T-helper 22 cell (primary cell): ENCODE measurements at places on chromosomes 2 and 18.

DNA sequence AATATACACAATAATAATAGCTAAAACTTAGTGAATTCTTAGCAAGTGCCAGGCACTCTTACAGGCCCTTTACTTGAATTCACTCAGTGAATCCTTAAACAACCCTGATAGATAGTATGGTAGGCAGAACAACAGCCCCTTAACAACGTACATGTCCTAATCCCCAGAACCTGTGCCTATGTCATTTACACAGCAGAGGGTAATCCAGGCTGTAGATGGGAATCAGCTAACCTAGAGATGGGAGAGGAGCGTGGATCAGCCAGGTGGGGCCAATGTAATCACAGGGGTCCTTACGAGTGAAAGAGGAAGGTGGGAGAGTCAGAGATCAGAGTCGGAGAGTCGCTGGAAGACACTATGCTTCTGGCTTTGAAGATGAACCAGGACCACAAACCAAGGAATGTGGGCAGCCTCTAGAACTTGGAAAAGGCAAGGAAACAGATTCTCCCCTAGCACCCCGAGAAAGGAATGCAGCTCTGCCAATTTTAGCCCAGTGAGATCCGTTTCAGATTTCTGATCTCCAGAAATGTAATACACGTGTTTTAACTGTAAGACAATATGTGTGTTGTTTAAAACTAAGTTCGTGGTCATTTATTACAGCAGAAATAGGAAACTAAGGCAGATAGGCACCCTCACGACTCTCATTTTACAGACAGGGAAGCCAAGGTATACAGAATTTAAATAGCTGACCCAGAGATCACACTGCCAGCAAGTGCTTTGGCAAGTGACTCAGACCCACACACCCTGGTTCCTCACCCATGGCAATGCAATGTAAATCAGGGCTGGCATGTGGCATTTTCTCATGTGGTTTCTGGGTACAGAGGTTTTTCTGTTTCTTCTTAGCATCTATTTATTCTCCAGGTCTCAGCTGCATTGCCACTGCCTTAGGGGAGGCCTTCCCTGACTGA is 68.9 kb downstream of the DOCK10 start:
- DNase-seq, result no peak

DNA sequence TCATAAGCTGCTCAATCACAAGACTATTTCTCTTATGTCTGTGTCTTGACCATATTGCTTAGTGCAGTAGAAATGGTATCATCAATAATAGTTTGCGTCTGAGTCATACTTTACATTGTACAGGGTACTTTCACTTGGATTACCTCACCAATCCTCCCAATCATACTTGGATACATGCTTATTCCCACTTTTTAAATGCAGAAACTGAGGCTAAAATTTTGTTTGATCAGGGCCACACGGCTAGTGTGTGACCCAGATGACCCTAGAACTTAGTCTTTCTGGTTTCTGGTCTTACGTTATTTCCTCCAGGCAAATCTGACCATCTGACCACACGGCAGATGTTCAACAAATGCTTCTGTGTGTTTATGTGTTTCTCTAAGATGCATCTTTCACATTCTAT is 23.8 kb upstream of the CCL20 start:
- DNase-seq, result no peak

GRCh38 chr2:199705538-199705937 is 145.5 kb downstream of the FTCDNL1 start:
- DNase-seq, result no peak

- no peak for DNase-seq
Observed at GRCh38 chr2:184562532-184562931, 35.8 kb upstream of the ZNF804A start.

GRCh38 chr18:37156330-37156942 is 327.5 kb downstream of the KIAA1328 start:
- DNase-seq, result no peak

GRCh38 chr2:73965053-73965452 is 19.7 kb upstream of the TET3 start:
- no peak for DNase-seq

GRCh38 chr2:47189635-47190034 is 34.5 kb upstream of the STPG4 start:
- no peak for DNase-seq

DNA sequence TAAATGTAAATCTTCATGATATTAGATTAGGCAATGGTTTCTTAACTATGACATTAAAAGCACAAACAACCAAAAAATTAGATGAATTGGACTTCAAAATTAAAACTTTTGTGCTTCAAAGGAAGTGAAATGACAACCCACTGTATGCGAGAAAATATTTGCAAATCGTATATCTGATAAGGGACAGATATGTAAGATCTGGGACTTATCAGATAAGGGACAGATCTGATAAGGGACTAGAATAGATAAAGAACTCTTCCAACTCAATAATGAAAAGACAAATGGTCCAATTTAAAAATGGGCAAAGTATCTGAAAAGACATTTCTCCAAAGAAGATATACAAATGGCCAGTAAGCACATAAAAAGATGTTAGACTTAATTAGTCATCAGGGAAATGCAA is 29.2 kb downstream of the ADRA2B start:
- no peak for DNase-seq

DNA sequence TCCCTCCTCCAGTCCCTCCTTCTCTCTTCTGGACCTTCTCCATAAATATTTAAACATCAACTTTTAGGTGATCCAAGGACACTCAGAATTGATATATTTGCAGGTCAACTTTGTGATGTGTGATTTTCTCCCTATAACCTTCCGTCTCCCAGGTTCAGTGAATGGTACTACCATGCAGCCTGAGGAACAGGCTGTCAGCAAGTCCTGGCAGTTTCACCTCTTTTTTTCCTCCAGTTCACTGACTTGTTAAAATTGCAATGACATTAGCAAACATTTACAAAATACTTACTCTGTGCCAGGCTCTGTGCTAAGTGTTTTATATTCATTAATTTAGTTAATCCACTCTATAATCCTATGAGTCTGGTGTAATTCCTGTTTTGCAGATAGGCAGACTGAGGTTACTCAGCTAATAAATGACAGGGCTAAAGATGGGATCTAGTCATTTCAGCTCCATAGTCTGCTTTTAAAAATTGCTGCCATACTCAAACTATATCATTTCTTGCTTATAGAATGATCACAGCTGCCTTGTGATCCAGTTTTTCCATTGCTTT is 7.9 kb downstream of the SLC3A1 start:
- no peak for DNase-seq

DNA sequence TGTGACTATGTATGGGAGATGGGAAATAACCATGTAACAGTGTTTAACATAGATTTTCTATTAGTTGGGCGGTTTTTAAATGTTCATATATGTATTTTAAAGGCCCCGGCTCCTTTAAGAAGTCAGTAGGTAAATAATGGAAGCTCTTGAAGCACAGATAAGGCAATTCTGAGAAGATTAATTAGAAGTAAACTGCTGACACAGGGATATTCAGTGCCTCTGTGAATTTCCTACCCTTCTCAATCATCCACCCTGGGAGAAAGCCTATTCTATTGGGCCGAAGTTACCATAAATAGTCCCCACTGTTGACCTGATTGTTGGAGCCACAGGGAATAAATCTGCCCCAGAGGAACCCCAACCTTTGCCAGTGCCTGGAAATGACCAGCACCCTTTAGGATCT is 56.8 kb upstream of the SIX3 start:
- no peak for DNase-seq

- DNase-seq, result no peak
Observed at GRCh38 chr2:3000968-3001367, 376.6 kb downstream of the EIPR1 start.

DNA sequence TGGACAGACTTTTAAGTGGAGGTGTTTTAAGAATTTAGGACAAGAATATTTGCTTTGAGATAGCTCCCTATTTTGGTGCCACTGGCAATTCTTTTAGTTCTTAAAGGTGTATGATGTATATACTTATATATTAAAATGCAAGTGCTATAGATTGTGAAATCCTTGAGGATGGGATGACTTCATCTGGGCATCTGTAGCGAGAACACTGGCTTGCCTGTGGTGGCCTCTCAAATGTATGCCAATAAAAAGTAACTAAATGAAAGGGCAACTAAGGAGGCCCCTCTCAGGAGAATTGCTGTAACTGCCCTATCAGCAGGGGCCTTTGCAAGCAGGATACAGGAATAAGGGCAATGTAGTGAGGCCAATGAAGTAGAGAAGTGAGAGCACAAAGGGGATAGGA is 2.6 kb upstream of the THUMPD2 start:
- no peak for DNase-seq

GRCh38 chr2:35495182-35495581 is 860.4 kb upstream of the CRIM1 start:
- no peak for DNase-seq

GRCh38 chr2:11168488-11168887 is 13.2 kb downstream of the SLC66A3 start:
- no peak for DNase-seq

DNA sequence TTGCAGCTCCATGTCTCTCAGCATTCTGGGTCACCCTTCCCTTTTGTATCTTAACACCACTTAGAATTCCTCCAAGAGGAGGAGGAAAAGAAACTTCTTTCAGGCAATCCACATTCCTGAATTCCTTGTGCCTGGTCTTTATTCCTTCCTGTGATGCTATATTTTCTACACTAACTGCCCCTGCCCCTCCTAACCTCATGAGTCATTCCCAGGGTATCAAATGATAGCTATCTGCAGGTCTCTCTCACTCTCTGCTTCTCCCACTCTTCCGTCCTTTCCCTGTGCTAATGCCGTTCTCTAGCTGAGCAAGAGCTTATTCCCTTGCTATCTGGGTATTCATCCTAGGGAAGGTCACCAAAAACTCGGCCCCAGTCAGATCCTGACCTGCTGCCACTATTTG is 395.0 kb upstream of the TCF4 start:
- no peak for DNase-seq

- DNase-seq, result no peak
Observed at GRCh38 chr2:216618785-216619184, 14.4 kb upstream of the IGFBP2 start.

DNA sequence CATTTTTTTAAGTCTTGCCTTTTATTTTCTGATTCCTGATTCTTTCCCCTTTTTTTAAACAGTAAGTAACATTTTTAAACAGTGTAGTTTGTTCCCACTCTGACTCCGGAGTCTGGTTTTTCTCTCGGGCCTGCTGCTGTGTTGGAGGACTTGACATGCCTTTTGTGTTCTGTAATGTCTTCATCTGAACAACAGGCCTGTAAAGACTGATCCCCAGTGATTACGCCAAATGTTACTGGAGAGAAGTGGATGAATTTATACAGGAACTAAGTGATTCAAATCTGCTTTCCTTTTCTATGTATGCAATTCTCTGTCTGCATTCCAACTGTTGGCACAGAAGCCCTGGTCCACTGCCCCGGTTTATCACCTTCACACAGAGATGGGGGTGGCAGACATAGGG is 54.3 kb upstream of the RMDN2 start:
- DNase-seq, result no peak

DNA sequence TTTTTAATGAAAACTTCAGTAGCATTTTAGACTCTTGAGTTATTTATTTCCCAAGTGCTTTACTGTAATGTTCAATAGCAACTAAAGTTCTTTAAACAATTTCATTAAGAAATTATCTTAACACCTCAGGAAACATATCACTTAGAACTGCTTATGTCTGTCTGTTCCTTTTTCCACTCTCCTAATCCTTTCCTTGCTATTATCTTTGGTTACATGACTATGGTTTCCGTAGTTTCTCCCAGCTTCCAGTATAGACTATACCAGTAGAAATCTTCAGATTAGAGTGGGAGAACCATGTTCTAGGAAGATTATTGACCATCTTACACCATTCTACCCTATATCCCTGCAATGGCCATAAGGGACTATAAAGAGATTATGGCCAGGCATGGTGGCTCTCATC is 280.0 kb downstream of the EXOC6B start:
- DNase-seq, result no peak

- DNase-seq, result no peak
Observed at GRCh38 chr2:222064286-222064685, 234.5 kb downstream of the PAX3 start.

- no peak for DNase-seq
Observed at GRCh38 chr2:71776227-71776626, 322.9 kb downstream of the DYSF start.

DNA sequence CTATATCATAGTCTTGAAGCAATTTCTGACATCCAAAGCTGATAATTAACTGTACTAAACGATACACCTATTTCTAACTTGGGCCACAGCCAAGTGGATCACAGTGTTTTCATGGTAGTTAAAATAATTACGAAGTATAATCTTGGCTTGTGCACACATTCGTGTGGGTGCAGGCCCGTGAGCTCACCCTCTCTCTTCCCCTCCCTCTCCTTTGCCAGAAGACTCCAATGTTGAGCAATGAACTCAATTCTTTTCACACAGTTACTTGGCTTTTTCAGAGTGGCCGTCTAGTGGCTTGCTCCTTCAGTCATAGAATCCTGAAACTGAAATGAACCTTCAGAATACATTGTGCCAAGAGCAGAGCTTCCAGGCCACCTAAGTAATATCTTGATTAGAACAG is 178.7 kb downstream of the NCKAP5 start:
- no peak for DNase-seq

DNA sequence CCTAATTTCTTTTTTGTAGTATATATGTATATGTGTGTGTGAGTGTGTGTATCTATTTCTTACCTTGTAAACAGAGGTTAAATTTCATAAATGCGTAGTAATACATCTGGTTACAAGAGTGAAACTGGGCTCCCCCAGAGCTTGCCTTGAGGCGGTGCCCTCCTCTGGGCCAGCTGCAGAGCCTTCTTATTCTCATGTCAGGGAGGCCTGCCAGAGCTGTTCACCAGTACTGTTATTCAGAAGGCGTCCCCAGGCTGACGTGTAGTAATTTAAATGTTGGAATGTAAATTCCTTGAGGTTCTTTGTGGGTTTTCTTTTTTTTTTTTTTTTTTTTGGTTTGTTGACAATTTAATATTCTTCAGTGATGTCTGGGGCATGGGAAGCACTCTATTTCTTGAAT is 11.2 kb downstream of the COPS8 start:
- no peak for DNase-seq

GRCh38 chr2:180562378-180562777 is 418.0 kb upstream of the UBE2E3 start:
- no peak for DNase-seq

GRCh38 chr2:161766334-161766733 is 142.1 kb downstream of the SLC4A10 start:
- no peak for DNase-seq

DNA sequence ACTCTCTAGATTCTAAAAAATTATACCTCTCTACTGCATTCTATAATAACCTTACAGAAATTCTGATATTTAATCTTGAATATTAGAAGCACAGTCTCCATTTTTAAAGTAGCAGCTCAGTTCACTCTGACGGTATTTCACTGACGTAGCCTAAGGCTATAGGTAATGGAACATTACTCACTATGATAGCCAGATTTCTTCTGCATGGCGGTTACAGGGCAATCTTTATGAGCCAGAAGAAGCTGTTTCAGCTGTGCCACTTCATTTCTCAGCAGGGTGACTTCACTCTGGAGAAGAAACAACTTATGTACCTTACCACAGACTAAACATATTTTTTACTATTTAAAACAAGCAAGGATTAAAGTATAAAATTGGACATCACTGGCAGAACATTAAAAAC is 75.3 kb upstream of the CHN1 start:
- no peak for DNase-seq

- DNase-seq, result no peak
Observed at GRCh38 chr2:216554755-216555154, 56.1 kb downstream of the RPL37A start.

GRCh38 chr2:204135752-204136151 is 199.2 kb downstream of the ICOS start:
- no peak for DNase-seq

GRCh38 chr2:183123117-183123958 is 905 bp upstream of the NUP35 start:
- DNase-seq, result no peak

GRCh38 chr18:31398191-31398590 is 21.6 kb downstream of the DSG4 start:
- DNase-seq, result no peak
